ENCODE measurements at places on chromosomes 5 and 9. TPM values are rescaled to one million over a fixed set of nuclear protein-coding genes. Genes with fewer than 3 reads are reported as not detected.

The CHD1 gene
- 44.4 TPM for total RNA-seq

The FRRS1L gene
- 0.18 TPM for total RNA-seq

The AQP7 gene
- total RNA-seq = 0.09 TPM

The TAF11L5 gene
- not detected for total RNA-seq

The GFI1B gene
- total RNA-seq = not detected

The HEMGN gene
- not detected for total RNA-seq

The PCDHB15 gene
- total RNA-seq = not detected

The ELP1 gene
- total RNA-seq = 32.3 TPM

DNA sequence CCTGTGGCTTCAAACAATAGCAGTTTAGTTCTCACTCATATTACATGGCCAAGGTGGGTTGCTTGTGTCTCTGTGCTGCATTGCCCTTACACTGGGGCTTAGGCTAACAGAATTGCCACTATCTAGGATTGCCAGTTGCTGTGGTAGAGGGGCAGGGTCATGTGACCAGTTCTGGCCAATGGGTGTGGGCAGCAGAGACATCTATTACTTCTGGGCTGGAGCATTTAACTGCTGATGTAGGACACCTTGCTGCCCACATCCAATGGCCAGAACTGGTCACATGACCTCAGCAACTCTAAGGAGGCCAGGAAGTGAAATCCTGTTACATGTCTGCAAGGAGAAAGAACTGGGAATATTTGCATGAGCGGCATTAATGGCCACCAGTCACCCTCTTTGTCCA is 199.3 kb downstream of the C9orf152 start:
- DNase-seq = no peak

GRCh38 chr9:83636813-83637212 is 13.9 kb downstream of the IDNK start:
- no peak for DNase-seq

GRCh38 chr5:9361835-9362234 is 184.0 kb downstream of the SEMA5A start:
- peak; percentile 51 for DNase-seq

- DNase-seq = no peak
Measured at GRCh38 chr5:110018509-110018908, 328.8 kb downstream of the MAN2A1 start.

DNA sequence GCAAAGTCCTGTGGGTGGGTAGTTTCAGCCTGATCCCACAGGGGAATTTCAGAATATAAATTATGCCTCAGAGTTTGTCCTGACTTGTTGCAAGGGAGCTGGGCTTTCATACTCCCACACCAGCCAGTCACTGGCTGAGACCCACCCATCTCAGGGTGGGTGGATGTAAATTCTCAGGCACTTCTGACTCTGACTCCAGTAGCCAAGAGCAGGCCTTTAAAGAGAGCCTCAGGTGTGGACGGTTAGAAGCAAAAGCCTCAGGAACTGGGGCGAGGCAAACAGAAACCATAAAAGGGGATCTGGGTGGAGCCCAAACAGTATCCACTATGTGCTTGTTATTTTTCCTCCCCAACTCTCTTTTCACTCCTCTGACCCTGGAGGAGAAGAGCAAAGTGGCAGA is 28.6 kb upstream of the FBXW11 start:
- DNase-seq = no peak

- no peak for DNase-seq
Measured at GRCh38 chr5:50738864-50739263, 72.4 kb downstream of the PARP8 start.

DNA sequence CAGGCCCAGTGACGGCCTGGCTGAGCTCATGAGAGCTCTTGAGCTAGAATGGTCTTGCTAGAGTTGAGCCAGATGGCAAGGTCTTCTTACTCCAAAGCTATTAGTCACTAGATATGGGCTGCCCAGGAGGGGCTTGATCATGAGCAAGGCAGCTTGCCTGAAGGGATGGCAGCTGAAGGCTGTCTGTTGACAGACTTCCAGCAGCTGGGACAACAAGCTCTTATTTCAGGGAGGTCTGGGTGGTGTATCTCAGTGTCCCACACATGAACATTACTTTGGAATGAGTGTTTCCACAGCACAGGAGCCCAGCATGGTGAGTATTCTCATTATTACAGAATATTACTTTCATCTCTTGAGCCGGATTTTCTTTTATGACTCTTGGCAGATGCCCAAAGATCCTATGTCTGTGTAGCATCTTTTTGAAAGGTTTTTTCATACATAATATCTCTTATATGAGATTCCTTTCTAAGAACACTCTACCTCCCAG is 414.1 kb downstream of the ARHGEF28 start:
- peak; percentile 89 for DNase-seq

- peak; percentile 12 for DNase-seq
Measured at GRCh38 chr9:134182554-134183085, 18.3 kb upstream of the RNU6ATAC start.

DNA sequence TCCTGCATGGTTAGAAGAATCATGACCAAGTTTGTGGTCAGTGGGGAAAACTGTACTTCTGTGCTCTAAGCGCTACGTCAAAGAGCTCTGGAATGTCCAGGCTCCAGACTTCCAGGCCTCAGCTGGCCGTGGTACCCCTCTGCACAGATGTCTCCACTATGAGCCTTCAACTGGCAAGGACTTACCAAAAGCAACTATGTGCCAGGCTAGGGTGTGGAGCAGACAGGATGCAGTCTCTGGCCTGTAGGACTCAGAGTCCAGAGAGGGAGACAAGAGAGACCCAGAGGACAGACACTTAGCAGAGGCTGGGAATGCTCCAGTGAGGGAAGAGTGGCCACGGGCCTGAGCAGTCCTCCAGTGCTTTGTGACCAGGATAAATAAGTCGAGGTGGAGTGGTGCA is 31.0 kb upstream of the TCF7 start:
- DNase-seq = peak; percentile 16

DNA sequence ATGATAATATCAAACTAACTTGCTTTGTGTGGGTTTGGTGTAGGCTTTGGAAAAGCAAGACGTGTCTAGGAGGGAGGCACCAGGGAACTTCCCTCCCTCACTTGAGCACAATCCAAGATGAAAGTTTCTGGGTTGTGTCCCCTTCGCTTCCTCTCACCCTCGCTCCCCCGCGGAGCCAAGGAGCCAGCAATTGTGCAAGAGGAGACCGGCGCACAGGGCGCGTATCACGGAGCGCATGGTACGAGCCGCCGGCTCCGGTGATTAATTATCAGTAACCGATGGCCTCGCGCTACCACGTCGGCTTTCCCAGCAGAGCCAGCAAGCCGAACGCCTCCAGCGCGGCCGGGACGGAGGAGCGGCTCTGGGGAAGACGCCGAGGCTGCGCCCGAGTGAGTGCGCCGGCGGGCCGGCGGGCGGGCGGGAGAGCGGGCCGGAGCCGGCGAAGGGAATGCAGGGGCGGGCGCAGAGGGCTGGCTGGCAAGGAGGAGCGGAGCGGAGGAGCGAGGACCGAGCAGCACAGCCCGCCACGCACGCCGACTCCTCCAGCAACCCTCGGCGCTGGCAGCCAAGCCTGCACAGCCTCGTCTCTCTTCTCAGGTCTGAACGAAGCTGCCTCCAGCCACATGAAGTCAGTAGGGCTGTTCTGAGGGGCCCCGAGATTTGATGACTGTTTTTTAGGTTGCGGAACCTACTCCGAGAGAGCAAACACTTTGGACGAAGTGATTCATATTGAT is 143.6 kb downstream of the BNC2 start:
- peak; percentile 93 for DNase-seq

DNA sequence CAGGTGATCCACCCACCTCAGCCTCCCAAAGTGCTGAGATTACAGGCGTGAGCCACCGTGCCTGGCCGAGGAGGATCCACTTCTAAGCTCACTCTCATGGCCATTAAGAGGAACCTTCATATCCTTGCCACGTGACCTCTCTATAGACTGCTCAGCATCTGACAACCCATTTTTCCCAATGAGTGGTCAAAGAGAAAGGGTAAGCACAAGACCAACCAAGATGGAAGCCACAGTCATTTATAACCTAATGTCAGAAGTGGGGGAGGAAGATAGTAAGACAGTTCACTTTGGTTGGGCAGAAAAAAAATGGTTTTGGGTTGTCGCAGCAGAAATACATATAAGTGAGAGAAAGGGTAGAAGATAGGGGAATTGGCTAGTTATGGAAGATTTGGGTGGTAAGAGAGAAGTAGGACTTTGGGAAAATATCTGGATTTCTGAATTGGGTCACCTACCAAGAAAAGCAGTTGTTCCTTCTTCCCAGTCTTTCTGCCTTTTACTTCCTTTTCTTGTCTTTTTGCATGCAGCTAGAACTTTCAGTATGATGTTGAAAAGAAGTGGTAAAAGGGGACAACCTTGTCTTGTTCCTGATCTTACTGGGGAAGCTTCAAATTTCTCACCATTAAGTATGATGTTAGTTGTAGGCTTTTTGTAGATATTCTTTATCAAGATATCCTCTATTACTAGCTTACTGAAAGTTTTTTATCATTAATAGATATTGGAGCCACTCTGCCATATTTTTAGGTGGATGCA is 15.6 kb downstream of the SNX2 start:
- DNase-seq = no peak

DNA sequence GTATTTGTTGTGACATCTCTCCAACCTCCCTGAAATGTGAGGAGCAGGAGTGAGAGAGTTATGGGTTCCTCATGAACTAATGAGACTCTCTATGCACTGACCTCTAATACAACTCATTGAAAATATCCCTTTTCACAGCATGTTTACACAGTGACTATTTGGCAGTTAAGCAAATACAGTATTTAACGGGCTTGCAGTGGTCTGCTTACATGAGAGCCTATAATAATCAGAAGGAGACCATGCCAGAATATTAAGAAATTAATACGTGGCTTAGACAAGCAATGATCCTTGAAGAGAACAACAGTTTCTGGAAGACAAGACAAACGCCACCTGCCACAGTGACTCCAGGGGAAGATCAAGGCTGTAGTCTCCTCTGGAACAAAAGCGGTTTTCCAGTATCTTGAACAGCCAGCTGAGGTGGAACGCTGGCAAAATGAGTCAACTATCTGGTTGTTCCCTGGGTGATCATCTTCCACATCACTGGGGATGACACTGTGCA is 424.5 kb downstream of the DMAC1 start:
- DNase-seq = no peak

- no peak for DNase-seq
Measured at GRCh38 chr9:86594724-86595123, 240.5 kb upstream of the TUT7 start.

- DNase-seq = no peak
Measured at GRCh38 chr5:159730285-159730684, 186.0 kb upstream of the ADRA1B start.

Data from fibroblast of the aortic adventitia (primary cell).